ENCODE measurements at places on chromosomes 2 and 18.

DNA sequence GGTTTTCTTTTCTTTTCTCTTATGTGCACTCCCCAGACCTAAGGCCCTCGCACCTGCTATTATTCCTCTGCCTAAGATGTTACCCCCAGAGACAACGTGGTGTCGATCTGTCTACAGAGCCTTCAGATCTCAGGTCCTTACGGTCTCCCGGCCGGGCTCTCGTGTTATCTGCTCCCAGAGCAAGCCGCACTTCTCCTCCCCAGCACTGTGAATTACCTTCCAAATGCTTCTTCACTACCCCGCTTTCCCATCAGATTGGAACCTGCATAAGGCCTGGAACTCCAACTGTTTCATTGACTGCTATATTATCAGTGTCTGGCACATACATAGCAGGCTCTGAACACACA is 71.2 kb upstream of the ODC1 start:
- DNase-seq = no peak

- no peak for DNase-seq
These were observed 27.3 kb downstream of the KIF3C start for GRCh38 chr2:25955036-25955435.

GRCh38 chr2:98524168-98524567 is 79.5 kb downstream of the INPP4A start:
- no peak for DNase-seq

- no peak for DNase-seq
These were observed 126.9 kb upstream of the DAPL1 start for GRCh38 chr2:158668001-158668765.

DNA sequence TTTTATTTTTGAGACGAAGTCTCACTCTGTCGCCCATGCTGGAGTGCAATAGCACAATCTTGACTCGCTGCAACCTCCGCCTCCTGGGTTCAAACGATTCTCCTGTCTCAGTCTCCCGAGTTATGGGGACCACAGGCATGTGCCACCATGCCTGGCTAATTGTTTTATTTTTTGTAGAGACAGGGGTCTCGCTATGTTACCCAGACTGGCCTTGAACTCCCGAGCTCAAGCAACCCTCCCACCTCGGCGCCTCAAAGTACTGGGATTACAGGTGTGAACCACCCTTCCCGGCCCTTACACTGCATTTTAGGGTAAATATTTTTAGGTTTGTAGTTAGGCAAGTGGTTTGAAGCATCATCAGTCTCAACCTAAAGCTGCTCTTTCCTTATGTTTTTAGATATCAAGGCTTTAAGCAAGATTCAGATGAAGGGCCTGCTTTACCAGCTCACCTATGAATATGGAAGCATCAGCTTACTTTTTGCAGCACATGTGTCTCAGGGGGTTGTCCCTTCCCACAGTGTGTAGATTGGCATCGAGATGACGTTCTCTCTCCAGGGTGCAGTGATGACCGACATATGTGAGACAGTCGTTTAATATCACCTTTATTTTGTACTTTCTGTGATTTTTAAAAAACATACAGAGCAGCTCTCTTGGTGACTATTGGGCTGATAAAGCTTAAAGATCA is 47.2 kb downstream of the ATIC start:
- no peak for DNase-seq

- DNase-seq = no peak
These were observed 427.2 kb downstream of the KCNJ3 start for GRCh38 chr2:155125585-155126230.

- no peak for DNase-seq
These were observed 395.9 kb downstream of the THSD7B start for GRCh38 chr2:137161250-137161649.

DNA sequence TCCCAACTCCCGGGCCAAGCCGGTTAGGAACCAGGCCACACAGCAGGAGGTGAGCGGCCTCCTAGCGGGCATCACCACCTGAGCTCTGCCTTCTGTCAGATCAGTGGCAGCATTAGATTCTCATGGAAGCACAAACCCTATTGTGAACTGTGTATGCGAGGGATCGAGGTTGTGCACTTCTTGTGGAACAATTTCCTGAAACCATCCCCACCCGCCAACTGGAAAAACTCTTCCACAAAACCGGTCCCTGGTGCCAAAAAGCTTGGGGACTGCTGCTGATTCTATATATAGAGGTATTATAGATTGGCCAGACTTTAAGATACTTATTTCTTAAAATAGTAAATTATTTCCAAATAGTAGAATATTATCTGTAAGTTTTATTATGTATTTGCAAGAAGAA is 89.4 kb downstream of the PMS1 start:
- no peak for DNase-seq

GRCh38 chr2:211724933-211725332 is 813.7 kb downstream of the ERBB4 start:
- DNase-seq = no peak

GRCh38 chr2:101432411-101433181 is 42.3 kb downstream of the RFX8 start:
- DNase-seq = no peak

Data from HS-27A (cell line).